ENCODE measurements at places on chromosomes 5 and 9.
A peak's percentile ranks its signal among the peaks of the same experiment; 100 is the strongest.

GRCh38 chr5:18660511-18660910, 1026.3 kb downstream of the TAF11L14 start:
- DNase-seq, result no peak

DNA sequence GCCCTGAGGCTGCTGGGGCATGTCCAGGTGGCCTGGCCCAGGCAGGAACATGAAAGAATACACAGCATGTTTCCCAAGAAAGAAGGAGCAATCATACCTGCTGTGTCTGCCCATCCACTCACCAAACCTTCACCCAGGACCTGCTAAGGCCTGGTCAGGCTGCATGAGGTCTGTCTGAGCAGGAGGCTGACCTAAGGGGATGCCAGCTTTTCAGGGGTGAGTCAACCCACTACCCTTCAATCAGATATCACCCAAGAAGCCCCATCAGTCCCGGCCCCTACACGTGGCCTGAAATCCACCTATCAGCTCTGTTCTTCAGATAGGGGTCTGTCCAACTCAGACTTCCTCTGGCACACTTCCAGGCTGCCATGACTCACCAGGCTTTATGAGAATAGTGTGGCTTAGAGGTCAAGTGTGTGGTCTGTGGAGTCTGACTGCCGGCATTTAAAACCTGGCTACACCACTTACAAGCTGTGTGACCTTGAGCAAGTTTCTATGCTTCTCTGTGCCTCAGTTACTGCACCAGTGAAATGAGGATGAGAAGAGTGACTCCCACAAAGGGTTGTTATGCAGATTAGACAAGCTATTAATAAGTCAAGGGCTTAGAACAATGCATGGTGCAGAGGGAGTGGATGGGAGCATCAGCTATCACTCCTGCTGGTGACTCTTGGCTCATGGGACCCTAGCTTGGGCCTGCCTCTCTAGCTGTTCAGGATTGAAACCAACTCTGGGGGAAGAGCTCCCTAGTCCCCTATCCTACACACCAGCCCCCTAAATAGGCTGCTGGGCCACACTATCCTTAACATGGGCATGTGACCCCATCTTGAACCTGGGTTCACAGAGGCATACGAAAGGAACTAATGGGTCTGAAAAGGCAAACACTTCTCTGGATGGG, 130.3 kb downstream of the PAX5 start:
- peak; percentile 90 for DNase-seq

DNA sequence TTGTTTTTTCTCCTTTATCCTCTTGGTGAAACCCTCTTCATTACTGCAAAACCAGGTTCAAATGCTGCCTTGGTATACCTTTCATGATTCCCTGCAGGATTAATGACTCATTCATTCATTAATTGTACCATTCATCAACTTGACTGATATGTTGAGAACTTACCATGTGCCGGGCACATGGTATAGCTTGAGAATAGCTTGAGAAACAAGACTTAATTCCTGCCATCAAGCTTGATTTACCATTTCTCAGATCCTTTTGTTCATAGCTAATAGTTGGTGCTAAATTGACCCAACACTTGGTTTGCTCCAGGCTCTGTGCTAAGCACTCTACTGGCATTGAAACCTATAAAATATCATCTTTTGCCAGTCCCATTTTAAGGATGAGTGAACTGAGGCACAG, 165.7 kb downstream of the YIPF5 start:
- DNase-seq, result no peak

- DNase-seq, result peak; percentile 41
Observed at GRCh38 chr5:1876660-1877064, 6.1 kb downstream of the IRX4 start.

- DNase-seq, result no peak
Observed at GRCh38 chr5:143026380-143026779, 256.2 kb downstream of the ARHGAP26 start.

DNA sequence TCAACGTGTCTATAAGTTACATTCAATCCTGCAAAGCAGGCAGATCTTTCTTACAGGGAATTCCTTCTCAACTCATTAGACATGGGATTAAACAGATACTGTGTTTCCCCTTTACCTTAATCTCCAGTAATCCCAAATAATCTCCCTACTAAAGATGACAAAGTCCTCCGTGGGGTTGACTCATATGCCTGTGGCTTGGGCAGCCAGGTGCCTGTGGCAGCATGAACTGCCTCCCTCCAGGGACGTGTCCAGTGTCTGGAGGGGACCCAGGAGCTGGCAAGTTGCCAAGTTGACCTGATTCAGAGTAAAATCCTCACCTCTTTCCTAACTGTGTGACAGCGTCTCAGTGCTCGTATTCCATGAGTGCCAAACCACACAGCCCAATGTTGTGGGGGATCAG, 94.6 kb upstream of the PTCH1 start:
- no peak for DNase-seq

DNA sequence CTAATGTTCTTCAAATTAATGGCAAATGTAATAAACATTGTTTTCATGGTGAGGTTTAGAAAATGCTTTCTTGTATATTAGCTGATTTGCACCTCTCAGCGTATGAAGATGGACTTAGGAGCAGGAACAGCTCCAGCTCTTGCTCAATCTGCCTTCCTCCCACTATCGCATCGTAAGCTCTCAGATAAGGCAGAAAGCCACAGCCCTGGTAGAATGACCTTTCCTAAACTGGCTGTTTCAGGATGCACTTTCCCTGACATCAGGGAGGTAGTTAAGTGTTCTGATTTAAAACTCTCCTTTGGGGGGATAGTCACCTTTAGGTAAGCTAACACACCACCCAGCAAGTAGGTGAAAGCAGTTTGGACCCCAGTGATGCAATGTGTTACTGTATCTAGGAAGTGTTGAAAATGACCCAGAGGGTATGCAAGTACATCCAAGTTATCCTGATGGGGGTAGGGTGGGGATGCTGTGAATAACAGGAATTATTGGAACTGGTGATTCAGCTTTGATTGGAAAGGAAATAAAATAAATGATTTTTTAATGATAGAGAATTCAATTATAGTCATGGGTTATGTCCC, 72.3 kb downstream of the LMNB1 start:
- no peak for DNase-seq

DNA sequence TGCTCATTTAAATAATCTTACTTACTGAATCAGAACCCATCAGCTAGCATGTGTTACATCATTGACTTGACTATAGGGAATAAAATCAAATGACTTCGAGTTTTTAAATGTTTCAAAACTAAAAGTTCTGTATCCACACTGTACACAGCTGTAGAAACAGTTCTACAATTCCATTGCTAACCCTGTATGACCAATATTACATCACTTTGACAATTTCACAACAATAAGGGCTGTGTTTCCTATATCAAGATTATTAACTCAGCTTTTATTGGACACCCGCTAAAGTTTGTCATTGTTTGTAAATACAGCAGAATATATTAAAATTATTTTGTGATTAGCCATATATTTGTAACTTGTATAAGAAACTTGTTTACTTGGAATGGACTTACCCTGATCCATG, 540.8 kb downstream of the PRELID2 start:
- no peak for DNase-seq

GRCh38 chr5:149386166-149386565, 7.1 kb upstream of the IL17B start:
- DNase-seq, result no peak

DNA sequence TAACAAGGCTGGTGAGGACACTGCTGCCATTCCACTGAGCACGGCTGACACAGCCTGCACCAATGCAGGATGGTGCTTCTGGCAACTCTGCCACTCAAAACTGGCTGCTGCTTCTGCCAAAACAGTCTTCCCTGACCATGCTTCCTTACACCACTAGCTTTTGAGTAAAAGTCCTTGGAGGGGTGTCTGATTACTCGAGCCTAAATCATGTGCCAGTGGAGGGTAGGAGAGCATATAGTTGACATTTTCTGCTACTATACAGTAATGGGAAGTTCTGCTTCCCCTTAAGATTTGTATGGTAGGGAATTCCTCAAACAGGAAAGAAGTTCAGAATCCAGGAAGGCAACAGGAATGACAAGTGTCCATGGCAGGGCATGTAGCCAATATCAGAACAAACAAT, 12.2 kb upstream of the PJA2 start:
- no peak for DNase-seq

- DNase-seq, result no peak
Observed at GRCh38 chr9:124437086-124437485, 13.2 kb upstream of the ADGRD2 start.

GRCh38 chr5:79484731-79485130, 29.2 kb downstream of the HOMER1 start:
- DNase-seq, result no peak

- DNase-seq, result peak; percentile 94
Observed at GRCh38 chr9:133460405-133461175, 812 bp downstream of the CACFD1 start.

- DNase-seq, result no peak
Observed at GRCh38 chr9:15220658-15221318, 86.2 kb downstream of the TTC39B start.

DNA sequence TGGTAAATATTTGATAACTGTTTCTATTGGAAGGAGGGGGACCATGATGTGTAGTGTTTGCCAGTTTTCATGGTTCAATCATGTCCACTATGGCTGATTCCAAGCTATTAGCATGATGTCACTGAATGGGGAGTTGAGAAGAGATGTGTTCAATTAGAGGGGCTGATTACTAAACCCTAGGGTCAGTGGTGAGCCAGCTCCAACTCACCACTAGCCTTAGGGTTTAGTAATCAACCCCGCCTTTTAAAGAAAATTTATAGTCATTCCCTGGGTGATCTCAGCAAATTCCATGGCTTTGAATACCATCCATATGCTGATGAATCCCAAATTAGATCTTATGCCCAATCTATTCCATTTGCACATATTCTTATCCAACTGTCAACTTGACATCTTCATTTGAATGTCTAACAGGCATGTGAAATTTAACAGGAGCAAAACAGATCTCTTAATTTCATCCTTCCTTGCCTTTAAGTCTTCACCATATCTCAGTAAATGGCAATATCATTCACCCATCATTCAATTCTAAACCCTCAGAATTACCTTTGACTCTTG, 98.8 kb downstream of the GCNT1 start:
- no peak for DNase-seq

GRCh38 chr5:14838396-14839319, 32.9 kb downstream of the ANKH start:
- DNase-seq, result no peak

GRCh38 chr9:135376511-135377265, 102.9 kb upstream of the PPP1R26 start:
- no peak for DNase-seq

GRCh38 chr9:106887066-106887465, 24.1 kb downstream of the ZNF462 start:
- no peak for DNase-seq

DNA sequence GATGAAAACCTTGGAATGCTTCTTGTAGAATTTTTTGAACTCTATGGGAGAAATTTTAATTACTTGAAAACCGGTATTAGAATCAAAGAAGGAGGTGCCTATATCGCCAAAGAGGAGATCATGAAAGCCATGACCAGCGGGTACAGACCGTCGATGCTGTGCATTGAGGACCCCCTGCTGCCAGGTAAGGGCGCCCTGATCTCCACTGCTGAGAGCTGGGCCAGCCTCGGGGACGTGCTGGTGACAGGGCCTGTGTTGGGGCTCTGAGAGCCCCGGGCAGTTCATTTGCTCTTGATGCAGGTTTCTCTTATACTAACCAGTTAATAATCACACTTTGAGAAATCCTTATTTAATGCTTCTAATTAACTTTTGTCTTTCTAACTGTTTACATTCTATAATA, 33.0 kb downstream of the TENT4A start:
- DNase-seq, result no peak

DNA sequence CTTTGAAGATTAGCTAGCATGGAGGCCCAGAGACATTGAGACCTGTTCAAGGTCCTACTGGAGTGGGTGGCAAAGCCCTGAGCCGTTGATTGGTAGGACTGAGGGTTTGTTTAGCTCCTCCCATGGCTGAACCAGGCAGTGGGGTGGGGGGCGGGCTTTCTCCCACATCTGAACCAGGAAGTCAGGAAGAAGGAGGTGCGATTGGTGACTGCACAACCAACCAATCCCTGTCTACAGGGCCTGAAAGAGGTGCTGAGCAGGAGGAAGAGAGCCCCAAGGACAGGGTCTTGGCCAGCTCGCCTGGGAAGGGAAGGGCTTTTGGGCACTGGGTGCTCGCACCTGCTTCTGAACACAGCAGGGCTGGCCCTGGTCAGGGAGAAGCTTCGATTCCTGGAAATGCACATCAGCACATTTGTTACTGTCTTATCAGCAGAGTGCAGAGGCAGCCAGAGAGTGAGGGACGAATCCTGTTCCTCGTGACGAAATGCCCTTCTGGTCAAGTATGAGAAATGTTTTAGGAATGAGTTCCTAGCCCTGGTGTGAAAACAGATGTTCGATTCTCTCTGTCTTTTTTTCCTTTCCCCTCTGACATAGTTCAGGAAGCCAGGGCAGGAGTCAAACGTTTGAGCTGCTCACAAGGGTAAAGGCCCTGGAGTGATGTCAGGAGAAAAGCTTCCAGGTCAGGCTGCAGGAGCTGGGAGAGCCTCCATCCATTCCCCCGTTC, 294.8 kb upstream of the KLF4 start:
- DNase-seq, result no peak

DNA sequence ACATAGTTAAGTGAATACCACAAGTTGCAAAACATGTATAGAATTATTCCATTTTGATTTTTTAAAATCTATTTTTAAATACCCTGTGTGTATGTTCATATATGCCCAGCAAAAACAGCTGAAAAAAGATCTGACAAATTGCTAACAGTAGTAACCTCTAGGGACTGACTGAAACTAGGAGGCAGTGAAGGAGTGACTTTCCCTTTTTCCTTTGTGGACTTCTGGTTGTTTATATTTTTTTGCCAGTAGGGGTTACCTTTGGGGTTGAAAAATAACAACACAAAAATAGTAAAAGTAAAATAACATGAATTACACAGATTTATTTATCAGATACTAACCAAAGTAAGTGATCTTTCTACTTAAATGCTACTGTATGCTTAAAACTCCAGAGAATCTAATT, 2.9 kb downstream of the MEGF9 start:
- peak; percentile 33 for DNase-seq

- DNase-seq, result no peak
Observed at GRCh38 chr5:141150224-141150992, 551 bp downstream of the PCDHB6 start.

- DNase-seq, result no peak
Observed at GRCh38 chr5:57776035-57776434, 293.4 kb upstream of the ACTBL2 start.

- no peak for DNase-seq
Observed at GRCh38 chr5:108081707-108082106, 300.2 kb downstream of the FBXL17 start.

DNA sequence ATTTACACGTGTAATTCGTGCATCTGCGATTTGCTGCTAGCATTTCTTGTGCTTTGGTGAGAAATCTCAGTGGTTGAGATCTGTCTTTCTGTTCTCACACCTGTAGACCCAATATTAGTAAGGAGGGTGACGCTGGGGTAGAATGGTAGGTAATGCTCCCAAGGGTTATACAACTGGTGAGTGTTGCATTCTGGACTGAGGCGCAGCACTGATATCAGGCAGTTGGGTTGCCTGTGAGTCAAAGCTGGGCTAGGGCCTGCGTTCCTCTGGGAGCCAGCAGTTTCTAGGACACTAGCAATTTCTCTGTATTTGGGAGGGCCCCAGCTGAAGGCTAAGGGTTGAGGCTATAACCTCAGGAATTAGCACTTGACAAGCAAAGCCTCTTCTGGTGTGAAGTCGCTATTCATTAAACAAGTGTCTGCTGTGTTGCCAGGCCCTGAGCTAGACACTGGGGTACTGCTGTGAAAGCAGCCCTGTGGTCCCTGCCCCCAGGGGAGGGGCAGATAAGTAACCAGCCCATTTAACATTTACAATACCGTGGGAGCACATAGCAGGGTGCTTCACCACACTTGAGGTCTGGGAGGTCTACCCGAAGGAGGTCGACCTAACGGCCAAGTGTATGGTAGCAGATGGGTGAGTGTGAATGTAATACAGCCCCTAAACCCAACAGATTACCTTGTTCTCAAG, 28.7 kb downstream of the LARP1 start:
- DNase-seq, result no peak

- DNase-seq, result no peak
Observed at GRCh38 chr5:113059232-113060040, 82.8 kb downstream of the DCP2 start.
